ENCODE measurements at places on chromosomes 2 and 18. TPM values are rescaled to one million over a fixed set of nuclear protein-coding genes. Genes with fewer than 3 reads are reported as not detected.

DNA sequence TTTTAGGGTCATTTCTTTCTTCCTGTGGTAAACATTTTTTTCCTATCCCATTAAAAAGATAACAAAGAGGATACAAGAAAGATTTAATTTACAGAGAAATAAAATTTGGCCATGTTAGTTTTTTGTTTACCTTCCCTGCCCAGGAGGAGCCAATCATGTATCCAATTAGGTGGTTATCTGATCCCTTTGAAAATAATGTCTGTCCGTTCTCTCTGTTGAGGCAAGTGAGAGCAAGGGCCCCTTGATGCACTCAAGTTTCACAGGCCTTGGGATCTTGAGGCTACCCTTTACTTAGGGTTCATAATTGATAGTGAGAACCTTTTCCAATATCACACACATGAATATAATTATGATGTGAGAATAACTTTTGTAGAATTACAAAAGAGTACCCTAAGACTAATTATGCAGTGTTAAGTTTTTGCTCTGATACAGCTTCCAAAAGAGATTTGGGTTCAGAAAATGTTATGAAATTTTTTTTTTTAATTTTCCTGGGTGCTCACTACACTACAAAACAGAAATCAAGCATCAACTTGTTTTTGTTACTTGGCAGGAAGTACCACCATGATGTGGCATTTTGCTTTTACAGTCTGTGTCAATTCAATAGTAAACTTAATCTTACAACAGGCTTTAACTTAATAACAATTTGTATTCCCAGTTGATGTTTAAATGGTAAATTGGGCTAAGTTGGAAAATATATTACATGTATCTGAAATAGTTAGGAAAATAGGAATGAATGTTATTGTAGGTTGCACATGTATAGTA is 42.0 kb downstream of the AFTPH start:
- no peak for DNase-seq

GRCh38 chr18:45467293-45467692 is 148.0 kb upstream of the SLC14A2 start:
- DNase-seq = no peak

The ICOS gene
- not detected for total RNA-seq

GRCh38 chr18:35662293-35663062 is 80.9 kb downstream of the GALNT1 start:
- no peak for DNase-seq

GRCh38 chr2:65465857-65466256 is 33.5 kb upstream of the SPRED2 start:
- no peak for DNase-seq

GRCh38 chr2:170814533-170815230 is 2.0 kb upstream of the GAD1 start:
- DNase-seq = no peak

The MYO7B gene
- 0.46 TPM for total RNA-seq

The DCTN1 gene
- total RNA-seq = 182 TPM

- no peak for DNase-seq
Measured at GRCh38 chr2:46318579-46319460, 21.6 kb downstream of the EPAS1 start.

The STPG4 gene
- not detected for total RNA-seq

- DNase-seq = no peak
Measured at GRCh38 chr2:151043484-151043883, 218.2 kb downstream of the RBM43 start.

The UGT1A8 gene
- not detected for total RNA-seq

The TSGA10 gene
- 3.3 TPM for total RNA-seq

- no peak for DNase-seq
Measured at GRCh38 chr2:8611246-8611645, 70.6 kb upstream of the ID2 start.

- DNase-seq = no peak
Measured at GRCh38 chr2:112301171-112301584, 25.8 kb downstream of the ZC3H6 start.

DNA sequence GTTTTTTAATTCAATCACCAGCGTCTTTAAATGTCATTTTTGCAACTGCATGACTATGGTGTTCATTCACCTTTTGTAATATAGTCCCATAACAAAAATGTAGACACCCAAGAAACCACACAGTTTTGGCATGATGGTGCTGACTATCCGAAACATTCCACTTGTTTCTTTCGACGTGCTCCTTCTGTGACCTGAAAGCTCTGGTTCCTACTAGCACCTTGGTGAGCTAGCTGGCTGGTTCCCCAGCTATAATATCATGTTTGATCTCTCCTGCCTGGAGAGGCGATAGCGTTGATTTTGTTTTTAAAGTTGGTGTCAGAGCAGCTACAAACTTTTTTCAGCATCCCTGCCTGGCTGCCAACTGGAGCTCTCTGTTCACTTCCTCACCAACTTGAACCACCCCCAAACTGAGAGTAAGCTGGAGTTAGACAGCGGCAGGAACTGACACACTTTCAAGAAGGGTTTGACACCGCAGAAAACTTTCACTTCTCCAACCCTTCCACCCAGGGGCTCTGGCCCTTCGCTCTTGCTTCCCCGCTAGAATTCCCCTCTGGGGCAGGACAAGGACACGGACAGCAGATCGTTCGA is 1.1 kb downstream of the ATAD2B start:
- no peak for DNase-seq

DNA sequence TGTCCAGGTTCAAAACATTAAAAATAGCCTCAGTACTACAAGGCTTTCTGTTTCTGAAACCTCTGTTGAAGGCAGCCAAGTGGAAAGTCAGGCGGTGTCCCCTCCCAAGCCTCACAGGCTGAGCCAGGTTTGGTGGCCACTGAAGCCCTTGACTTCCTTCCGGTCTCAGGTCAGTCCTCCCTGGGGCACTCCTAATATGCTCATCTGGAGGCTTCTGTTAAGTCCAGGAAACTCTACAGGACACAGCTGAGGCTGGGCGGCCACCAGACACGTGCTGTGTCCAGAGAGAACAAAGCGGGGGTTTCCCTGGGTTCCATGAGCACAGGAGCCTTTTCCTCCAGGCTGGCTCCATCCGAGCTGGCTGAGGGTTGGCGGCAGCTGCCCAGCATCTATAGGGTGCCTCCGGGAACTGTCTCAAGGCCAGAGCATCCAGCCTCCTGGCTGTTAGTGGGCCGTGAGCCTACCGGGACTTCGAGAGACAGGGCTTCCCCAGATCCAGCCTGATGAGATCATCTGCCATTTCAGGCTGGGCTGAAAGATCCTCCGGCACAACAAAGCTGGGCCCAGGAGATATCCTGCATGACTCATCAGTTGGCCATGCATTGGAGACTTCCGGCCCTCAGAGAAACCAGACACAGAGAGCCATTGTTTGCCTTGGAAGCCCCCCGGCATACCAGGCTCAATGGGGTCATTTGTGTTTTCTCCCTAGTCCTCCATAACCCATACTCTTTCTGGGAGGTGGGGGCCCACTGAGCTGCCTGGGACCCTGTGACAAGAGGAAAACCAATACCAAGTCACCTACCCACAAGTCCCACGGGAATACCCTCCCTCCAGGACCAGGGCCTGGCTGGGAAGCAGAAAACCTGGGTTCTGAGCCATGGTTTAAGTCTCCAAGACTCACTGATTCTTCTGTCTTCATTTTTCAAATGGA is 71.7 kb downstream of the HS1BP3 start:
- DNase-seq = peak; percentile 89

GRCh38 chr18:8063733-8064132 is 496.6 kb downstream of the PTPRM start:
- DNase-seq = no peak

The TIMM21 gene
- 151 TPM for total RNA-seq

The MYOM1 gene
- 611 TPM for total RNA-seq

The EGR4 gene
- not detected for total RNA-seq

- DNase-seq = no peak
Measured at GRCh38 chr2:84980263-84980983, 9.5 kb downstream of the KCMF1 start.

DNA sequence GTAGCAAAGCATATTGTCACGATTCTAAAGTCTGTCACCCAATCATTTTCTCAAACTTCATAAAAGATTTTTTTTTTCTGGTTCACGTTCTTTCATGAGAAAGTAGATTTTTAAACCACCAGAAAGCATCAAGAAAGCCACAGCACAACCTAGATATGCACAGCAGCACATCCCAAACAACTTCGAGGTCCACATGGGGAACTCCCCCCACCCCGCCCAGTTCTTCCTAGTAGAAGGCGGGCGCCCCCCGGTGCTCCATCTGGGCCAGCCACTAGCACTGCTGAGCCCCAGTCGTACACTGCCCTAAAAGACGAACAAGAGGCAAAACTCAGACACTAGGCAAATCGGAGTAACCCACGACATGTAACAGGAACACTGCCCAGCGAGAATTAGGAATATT is 15.5 kb downstream of the HDLBP start:
- DNase-seq = no peak

- no peak for DNase-seq
Measured at GRCh38 chr2:54601339-54601738, 122.1 kb upstream of the EML6 start.

The TFPI gene
- 33.6 TPM for total RNA-seq

DNA sequence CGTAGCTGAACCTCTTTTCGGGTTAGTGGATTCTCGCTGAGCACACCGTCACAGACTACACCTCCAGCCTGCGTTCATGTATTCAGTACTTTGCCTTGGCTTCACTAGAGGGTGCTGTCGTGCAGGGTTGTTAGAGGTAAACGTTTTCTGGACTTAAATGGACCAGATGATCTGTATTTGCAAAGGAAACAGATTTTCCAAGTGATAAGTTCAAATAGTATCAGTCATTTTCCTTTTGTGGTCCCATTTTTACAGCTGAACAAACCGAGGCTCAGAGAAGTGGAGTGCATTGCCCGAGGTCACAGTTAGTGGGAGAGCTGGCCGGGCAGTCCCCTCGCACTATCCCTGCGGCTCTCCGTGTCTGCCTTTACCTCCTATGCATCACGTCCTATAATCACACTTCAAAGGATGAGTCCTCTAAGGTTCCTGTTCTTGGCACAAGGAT is 125.9 kb downstream of the MAP4K4 start:
- peak; percentile 43 for DNase-seq

The DSG4 gene
- total RNA-seq = not detected

The ANKRD30BL gene
- not detected for total RNA-seq

The MOCOS gene
- total RNA-seq = 0.38 TPM

The TNS1 gene
- total RNA-seq = 705 TPM

The GPR45 gene
- total RNA-seq = not detected

DNA sequence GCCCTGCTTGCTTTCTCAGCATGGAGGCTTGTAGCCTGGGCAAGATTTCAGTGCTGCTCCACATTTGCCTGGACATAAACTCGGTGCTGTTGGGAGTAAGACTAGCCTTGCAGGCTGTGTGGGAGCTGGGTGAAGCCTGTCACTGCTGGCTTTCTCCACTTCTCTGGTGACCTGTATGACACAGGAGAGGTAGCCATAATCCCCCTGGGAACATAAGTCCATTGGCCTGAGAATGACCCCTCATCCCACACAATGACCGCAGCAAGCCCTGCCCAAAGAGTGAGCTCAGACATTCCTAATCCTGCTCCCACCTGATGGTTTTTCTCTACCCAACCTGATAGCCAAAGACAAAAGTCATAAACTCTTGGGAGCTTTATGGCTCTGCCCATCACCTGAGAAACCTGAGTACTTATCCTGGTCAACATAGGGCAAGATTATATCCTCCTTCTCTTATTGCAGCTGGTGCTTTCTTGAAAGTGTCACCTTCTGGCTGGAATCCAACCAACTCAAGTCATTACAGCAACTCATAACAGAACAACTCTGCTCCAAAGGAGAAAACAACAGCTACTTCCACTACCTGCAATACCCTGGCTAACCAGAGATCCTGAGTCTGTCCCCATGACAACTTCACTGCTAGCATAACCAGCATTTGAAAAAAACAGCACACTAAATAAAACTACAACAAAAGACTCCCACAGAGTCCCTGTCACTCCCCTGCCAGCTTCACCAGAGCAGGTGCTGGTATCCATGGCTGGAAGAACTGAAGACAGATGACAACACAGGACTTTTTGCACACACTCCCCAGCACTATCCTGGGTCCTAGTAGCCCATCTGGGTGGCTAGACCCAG is 834.4 kb upstream of the DDX18 start:
- no peak for DNase-seq

- no peak for DNase-seq
Measured at GRCh38 chr2:71620851-71621251, 167.5 kb downstream of the DYSF start.

DNA sequence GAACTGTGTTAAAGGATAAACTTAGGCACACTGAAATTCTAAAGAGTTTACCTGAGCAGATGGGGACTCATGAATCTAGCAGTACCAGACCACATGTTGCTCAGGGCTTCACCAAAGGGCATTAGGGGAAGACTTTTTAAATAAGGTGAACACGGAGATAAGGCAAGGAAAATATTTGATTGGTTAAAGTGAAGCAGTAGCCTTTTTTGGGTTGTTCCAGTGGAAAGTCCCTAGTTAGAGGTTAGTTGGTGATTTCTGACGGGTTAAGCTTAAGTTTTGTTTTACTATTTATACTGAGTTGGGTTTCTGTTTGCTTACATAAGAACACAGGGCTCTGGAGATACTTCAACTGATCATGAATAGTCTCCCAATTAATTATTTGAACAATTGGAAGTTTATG is 722.5 kb downstream of the SOCS6 start:
- no peak for DNase-seq

The ALPP gene
- total RNA-seq = not detected

The CD8A gene
- total RNA-seq = 1.2 TPM

GRCh38 chr2:128732976-128733431 is 414.3 kb upstream of the HS6ST1 start:
- DNase-seq = no peak

The ANTXR1 gene
- 31.9 TPM for total RNA-seq

GRCh38 chr2:100416397-100416934 is 1.0 kb downstream of the CHST10 start:
- DNase-seq = no peak

The CHRND gene
- not detected for total RNA-seq

DNA sequence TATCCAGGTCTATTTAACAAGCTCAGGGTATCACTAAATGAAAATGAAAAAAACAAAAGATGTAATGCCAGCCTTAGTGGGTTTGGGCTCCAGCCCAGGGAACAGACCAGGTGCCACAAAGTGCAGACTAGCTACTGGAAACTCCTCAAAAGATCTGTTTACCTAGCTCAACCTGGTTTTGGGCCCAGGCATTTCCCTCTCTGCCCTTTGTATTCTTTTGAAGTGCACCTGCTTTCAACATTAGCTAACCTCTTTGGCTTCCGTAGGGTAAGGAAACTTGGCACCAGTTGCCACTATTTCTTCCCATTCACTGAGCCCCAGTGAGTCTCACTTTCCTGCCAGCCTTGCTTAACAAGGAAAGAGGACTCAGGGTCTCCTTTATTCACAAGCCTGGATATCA is 123.6 kb upstream of the CDCA7 start:
- no peak for DNase-seq

The RTKN gene
- 16.4 TPM for total RNA-seq

DNA sequence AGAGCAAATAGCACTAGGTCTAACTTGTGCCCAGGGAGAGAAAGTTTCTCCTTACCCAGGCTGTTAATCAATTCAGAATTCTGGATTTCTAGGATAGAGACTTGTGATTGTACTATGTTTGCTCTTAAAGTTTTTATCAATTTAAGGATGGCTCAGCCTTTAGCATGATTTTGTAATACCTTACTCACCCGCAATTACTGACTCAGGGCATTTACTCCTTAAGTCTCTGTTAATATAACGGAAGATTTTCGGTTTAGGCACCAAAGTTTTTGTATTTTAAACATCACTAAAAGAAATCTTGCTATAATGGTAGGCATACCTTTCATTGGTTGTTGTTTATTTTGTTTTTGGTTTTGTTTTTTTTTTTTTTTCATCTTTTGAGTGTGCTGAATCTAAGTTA is 358.2 kb downstream of the RBM43 start:
- no peak for DNase-seq

Data from Right ventricle myocardium inferior (tissue), 1 donor.